Endothelial cell (in vitro differentiated cells): ENCODE measurements at places on chromosomes 4 and X. TPM values are rescaled to one million over a fixed set of nuclear protein-coding genes. Genes with fewer than 3 reads are reported as not detected.

DNA sequence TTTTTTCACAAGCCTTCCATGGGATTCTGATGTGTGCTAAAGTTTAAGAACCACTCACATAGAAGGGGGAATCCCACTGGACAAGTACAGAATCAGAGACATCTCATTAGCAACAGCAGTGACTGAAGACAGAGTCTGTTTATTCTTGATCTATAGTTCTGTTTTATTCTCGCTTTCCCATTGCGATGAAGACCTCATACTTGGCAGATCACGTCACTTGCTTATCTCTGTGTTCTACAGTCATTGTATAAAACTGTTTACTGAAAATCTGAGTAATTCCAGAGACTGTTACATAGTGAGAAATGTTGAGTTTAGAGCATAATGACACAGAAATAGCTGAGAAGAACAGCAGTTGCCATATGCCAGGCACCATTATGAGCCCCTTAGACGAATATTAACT is 185.5 kb downstream of the PTTG2 start:
- DNase-seq = no peak

DNA sequence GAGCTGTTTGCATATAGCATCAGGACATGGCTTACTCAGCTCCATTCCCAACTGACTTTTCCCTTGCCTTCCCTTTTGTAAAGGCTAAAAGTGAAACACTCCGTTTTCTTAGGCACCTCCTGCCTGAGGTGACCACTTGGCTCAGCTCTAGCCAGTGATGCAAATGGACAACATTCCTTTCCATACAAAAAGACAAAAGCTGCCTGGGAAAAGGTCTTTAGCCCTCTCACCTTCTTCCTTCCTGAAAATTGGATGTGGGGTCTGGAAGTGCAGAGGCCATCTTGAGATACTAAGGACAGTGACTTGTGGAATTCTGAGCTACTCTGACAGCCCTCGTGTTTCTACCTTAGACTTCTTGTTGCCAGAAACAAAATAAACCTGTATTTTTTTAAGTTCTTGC is 27.7 kb upstream of the SFRP2 start:
- DNase-seq = no peak

DNA sequence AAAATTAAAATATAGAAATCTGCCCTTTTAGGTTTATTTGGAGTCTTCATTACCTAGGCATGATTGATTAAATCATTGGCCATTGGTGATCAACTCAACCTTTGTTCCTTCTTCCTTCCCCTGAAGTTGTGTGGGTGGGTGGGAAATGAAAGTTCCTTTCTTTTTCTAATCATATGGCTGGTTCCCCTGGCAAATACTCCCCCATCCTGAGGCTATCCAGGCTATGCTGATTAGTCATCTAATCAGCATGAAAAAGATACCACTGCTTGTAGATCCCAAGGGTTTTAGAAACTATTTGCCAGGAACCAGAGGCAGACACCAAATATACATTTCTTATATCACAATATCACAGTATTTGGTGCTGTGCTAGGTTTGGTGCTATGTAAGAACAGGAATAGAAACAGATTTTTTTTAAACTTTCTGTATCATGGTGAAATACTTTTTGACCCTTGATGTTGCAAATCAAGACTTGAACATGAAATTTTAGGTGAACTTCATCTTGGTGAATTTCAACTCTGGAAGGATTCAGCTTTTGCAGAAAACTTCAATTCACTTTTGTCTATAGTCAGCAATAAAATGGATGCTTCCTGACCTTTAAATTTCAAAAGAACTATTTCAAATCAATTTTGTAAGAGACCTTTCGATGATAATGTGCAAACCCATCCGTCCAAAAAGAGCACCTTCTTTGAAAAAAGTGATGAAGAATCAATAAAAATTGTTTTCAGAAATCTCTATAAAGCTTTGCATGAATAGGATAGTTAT is 71.1 kb downstream of the CCSER1 start:
- no peak for DNase-seq

NPY2R gene
- total RNA-seq = 3.6 TPM

TCP11X2 gene
- total RNA-seq = 2.0 TPM
